ENCODE measurements at places on chromosomes 7 and 10.

GRCh38 chr7:55086413-55087201 is 67.8 kb downstream of the EGFR start:
- DNase-seq = no peak

DNA sequence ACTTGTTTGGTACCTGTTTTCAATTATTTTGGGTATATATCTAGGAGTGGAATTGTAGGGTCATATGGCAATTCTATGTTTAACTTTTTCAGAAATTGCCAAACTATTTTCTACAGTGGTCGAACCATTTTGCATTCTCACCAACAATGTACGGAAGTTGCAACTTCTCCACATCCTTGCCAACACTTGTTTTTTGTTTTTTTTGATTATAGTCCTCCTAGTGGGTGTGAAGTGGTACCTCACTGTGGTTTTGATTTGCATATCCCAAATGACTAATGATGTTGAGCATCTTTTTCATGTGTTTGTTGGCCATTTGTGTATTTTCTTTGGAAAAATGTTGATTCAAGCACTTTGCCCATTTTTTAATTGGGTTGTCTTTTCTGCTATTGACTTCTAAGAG is 122.1 kb downstream of the RPS24 start:
- no peak for DNase-seq

DNA sequence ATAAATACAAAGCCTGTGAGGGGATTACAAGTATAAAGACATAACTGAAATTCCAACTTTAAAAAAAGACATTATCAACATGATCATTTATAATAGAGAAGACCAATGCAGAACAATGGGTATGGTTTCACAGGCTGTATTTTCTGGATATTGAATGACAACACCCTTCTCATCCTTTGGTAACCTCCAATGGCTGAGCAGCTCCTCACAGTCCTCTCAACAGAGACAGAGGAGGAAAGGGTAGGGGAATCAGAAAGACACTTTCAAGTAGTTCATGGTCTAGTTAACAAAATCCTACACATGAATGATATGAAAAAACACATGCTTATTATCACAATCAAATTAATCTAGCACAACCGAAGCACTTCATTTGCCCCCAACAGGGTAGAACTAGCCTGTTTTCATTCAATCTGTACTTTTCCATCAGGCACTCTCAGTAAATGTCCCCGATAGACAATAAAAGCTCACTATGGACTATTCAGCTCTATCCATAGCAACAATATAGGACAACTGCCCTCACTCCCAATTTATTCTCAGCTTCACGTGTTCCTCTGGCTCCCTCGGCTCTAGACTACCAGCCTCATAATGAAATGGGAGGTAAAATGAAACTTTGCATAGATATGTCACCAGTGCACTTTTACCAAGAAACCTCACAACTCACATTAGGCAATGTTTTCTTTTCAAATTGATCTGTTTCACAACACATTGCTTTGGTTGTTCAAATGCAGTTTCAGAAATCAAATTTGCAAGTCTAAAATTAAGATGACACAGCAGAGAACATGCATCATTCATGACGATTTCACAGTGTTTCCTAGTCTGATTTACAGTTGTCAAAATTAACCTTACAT is 211.4 kb downstream of the THSD7A start:
- DNase-seq = no peak

GRCh38 chr10:127349737-127350136 is 153.3 kb upstream of the INSYN2A start:
- DNase-seq = no peak

GRCh38 chr10:75475460-75476182 is 44.2 kb downstream of the LRMDA start:
- DNase-seq = no peak

DNA sequence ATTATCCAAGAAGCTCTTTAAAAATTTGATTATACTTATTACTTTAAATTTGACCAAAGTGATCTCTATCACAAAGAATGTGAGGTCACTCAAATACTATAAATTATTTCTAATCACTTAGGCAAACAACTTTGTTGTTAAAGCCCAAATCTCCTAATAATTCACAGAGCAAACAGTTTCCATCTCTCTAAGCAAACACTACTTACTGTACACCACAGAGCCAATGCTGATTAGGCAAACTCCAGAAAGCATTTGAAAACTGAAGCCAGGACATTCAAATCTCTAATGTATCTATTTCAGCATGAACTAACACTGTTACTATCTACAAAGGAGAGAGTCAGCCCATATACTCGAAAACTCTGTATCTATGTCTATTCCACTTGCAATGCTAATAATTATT is 107.1 kb downstream of the RNF32 start:
- no peak for DNase-seq

- DNase-seq = no peak
Observed at GRCh38 chr7:36207451-36208291, 54.6 kb downstream of the EEPD1 start.

- DNase-seq = no peak
Observed at GRCh38 chr7:139887992-139888481, 59.0 kb downstream of the TBXAS1 start.

DNA sequence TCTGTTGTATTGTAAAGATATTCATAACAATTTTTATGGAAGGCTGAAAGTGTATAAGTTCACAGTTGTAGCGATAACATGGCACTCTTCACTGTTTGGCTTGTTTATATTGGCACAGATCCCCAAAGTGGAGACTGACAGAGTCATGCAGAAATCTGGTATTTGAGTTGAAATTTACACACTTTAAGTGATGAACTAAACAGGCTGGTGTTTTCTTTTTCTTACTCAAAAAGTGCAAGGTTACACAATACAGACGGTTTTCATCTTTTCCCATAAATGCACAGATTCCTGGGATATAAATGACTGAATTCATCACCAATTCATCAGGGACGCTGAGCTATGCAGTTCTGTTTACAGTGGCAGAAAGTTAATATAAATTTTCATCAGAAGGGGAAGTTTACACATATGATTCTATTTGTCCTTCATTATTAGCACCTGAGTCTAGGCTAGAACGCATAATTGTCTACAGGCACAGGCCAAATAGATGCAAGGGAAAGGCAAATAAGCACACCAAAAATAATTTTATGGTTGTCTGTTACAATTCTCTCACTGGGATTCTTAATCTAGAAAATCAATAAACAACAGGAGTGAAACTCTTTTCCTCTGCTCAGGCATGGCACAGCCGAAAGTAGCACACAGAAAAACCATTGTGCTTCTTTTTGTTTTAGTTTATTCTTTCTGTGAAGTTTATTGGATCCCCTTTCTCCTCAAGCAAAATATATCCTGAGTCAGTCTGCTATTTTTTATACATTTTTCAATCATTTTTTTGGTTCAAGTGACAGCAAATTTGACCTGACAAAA is 88.0 kb downstream of the FOXP2 start:
- no peak for DNase-seq

Measured in stimulated activated CD4-positive, alpha-beta T cell treated with anti-CD3 and anti-CD28 coated beads, Interleukin-4, amount 100 ng/mL, for 48 hours (primary cell).